Heart left ventricle (tissue), 16 donors: ENCODE measurements at places on chromosomes 16 and 17. TPM values are rescaled to one million over a fixed set of nuclear protein-coding genes. Genes with fewer than 3 reads are reported as not detected.

SYNGR3 gene
- 2.7 TPM for polyA plus RNA-seq

DNA sequence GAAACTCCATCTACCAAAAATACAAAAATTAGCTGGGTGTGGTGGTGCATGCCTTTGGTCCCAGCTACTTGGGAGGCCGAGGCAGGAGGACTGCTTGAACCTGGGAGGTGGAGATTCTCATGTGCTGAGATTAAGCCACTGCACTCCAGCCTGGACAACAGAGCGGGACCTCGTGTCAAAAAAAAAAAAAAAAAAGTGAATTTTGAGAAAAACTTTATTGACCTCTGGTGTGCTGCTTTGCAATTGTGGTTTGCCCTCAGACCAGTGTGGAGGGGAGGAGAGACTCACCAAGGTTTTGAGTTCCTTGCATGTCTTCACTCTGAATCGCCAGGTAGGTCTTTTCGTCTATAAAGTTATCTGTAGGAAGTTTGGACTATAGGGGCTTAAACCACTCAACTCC is 145.2 kb downstream of the CPPED1 start:
- DNase-seq, result no peak

- no peak for DNase-seq
These were observed 37.0 kb downstream of the FBXL20 start for GRCh38 chr17:39364236-39365025.

DNA sequence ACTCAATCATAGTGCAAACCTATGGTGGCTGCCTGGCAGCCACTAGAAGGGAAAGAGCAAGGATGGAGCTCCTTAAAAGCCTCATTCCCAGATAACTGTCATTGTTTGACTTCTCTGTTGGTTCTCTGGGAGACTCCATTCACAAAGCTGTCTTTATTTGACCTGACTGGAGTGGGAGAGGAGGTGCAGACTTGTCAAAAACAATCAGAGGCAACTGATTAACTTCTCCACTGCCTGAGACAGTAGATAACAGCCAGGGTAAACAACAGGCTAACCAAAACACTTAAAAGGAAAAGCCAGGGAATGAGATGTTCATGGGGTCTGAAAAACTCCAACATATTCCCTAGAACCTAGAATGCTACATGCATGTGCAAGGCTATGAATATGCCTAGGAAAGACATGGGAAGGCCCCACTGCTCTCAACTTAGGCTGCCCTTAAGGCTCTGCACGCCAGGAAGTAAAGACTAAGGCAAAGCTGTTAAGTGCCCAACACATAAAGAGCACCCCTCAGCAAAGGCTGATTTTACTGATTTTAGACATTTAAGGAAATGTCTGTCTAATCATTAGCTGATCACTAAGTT is 82.0 kb downstream of the TTC19 start:
- no peak for DNase-seq

GRCh38 chr17:29368926-29369325 is 21.2 kb upstream of the TAOK1 start:
- peak; percentile 68 for DNase-seq

DNA sequence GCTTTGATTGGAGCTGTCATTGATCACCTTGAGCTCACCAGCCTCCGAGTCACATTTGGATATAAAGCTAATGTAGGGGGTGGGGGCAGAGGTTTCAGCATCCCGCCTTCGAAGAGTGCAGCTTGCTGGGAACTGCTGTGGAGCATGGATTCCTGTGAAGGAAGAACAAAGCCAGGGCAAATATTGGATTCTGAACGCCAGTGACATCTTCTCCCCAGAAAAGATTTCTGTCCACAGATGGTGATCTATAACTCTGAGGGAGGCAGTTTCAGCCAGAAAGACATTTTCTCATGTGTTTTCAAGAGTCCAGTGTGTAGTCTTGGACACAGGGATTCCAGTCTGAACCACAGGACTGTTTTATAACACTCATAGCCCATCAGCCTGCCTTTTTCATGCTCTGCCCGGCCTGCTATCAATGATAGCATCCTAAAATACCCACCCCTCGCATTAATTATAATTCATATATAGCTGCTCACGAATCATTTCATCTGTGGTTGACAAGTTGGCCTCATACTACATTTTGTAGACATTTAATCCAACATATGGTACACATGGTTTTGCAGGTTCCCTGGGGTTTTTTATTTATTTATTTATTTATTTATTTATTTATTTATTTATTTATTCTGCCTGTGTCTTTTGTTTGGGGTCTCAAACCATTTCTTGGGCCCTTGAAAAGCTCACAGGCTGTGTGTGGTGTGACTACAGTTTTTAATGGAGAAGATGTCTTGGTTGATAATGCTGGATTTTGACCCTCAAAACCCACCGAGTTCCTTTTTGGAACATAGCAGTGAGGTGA is 47.1 kb upstream of the SALL1 start:
- DNase-seq, result no peak

CA4 gene
- polyA plus RNA-seq, result 54.0 TPM

- no peak for DNase-seq
These were observed 103.5 kb downstream of the ABCC1 start for GRCh38 chr16:16052916-16053315.

TUBG1 gene
- 46.4 TPM for polyA plus RNA-seq

KRTAP16-1 gene
- polyA plus RNA-seq, result not detected

GRCh38 chr16:49484936-49485335 is 111.3 kb downstream of the C16orf78 start:
- DNase-seq, result no peak

DNA sequence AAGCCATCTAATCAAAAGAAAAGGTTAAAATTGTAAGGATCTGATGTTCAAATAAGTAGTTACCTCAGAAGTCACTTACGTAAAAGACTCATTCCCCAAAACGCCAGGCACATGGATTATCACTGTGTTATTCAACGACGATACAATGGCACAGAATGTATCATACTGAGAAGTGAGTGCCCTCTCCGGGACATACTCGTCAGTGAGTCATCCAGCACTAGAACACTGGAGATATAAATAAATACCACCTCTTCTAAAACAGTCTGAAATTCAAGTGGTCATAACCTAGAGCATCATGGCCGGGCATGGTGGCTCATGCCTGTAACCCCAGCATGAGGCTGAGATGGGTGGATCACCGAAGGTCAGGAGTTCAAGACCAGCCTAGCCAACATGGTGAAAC is 24.9 kb downstream of the USP31 start:
- no peak for DNase-seq

HBA2 gene
- polyA plus RNA-seq, result 3.6 TPM

PLA2G10 gene
- not detected for polyA plus RNA-seq

DNA sequence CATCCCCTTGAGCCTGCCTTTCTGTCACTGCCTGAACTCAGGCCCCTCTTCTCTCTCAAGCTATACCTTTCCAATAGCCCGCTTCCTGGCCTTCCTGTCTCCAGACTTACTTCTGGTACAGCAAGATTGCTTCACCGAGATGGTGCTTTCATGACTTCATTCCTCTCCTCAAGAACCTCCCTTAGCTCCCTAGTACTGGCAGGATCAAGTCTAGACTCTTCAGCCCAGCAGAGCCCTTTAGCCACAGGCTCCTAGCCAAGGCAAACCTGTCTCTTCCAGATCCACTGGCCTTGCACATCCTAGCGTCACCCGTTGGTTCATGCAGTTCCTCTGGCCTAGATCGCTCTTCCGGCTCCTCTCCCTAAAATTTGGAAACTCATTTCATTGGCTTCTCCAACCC is 6.4 kb upstream of the ATP2A3 start:
- DNase-seq, result no peak

GRCh38 chr17:7548585-7549400 is at the start of gene TNFSF12:
TNFSF12 (plus strand) TSS chr17:7549058; CDS start chr17:7549154, 96 bp downstream.
- DNase-seq, result peak; percentile 87

GRCh38 chr17:44911133-44912001 is 3.9 kb downstream of the GFAP start:
- DNase-seq, result peak; percentile 74

DNA sequence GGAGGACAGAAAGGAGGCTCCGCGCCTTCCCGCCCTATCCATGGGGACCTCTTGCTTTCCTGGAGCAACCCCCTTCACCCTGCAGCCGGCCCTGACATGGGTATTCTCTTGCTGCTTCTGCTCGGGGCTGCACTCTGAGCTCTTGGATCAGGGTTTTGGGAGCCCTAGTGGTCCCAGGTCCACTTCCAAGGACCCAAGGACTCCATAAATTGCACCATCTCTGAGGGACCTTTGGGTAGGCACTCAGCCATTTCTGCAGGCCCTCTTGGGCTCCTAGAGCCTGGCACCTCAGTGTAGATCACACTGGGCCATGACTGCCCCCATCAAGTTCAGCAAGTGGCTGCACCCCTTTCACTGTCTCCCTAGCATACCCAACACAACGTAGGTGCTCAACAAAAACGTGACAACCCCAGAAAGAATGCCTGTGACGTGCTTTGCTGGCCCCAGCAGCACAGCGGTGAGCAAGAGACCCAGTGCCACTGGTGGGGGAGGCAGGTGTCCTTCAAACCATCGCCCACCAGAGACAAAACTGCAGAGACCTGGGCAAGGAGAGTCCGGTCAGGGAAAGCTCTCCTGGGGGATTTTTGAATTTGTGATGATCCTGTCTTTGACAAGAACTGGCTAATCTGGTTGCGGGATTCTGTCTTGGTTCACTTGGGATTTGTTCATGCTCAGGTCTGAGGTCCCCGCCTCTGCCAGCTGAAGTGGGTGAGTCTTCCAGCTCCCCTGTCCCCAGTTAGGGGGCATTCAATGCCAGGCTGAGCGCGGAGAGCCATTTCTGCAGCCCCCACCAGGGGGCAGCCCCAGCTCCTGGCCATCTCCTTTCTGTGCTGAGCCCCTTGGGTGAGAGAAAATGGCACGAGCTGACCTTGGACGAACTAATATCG is 2.5 kb upstream of the RAB11FIP4 start:
- no peak for DNase-seq

CDRT15 gene
- not detected for polyA plus RNA-seq

GLTPD2 gene
- polyA plus RNA-seq, result not detected

- DNase-seq, result no peak
These were observed 26.2 kb upstream of the RFFL start for GRCh38 chr17:35089586-35090296.

CLEC3A gene
- polyA plus RNA-seq, result not detected

- no peak for DNase-seq
These were observed 73.5 kb downstream of the ZNF423 start for GRCh38 chr16:49782405-49782804.

SPNS2 gene
- polyA plus RNA-seq, result 22.0 TPM

GRCh38 chr16:27390151-27390550 is 11.8 kb upstream of the IL21R start:
- DNase-seq, result no peak

CHAD gene
- polyA plus RNA-seq, result 0.15 TPM

SLC16A11 gene
- polyA plus RNA-seq, result 1.4 TPM

TAOK1 gene
- polyA plus RNA-seq, result 9.2 TPM

DNA sequence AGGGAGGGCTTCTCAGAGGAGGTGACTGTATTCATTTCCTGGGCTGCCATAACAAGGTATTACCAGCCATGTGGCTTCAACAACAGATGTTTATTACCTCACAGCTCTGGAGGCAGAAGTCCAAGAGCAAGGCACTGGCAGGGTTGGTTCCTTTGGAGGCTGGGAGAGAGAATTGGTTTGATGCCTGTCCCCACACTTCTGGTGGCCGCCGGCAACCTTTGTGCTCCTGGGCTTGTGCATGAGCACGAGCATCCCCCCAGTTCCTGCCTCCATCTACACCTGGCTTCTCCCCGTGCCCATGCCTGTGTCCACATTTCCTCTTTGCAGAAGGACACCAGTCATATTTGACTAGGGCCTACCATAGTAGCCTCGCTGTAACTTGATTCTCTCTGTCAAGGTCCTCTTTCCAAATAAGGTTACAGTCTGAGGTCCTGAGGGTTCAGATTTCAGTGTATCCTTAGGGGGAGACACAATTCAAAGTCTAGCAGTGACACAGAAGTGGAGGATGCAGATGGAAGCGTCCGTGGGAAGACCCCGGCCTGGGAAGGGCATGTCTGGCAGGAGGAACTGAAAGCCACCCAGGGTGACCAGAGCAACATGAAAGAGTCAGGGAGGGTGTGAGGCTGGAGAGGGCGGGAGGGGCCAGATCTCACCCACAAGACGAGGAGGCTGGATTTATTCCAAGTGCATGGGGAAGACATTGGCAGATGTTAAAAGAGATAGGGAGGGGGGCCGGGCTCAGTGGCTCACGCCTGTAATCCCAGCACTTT is 188.2 kb upstream of the HSBP1 start:
- no peak for DNase-seq

GRCh38 chr16:23293016-23293415 is 9.1 kb upstream of the SCNN1B start:
- DNase-seq, result no peak

TXNDC17 gene
- 98.3 TPM for polyA plus RNA-seq

HASPIN gene
- not detected for polyA plus RNA-seq

GRCh38 chr16:2092866-2093265 is 42.8 kb downstream of the PKD1 start:
- no peak for DNase-seq
